ENCODE measurements at places on chromosomes 2 and 18. TPM values are rescaled to one million over a fixed set of nuclear protein-coding genes. Genes with fewer than 3 reads are reported as not detected.

GRCh38 chr2:120787822-120788700 is 52.4 kb downstream of the GLI2 start:
- H3K27ac ChIP-seq: no peak overlapping the region
- DNase-seq: no peak
- no peaks in the 10 kb centered on the region for H3K27me3 ChIP-seq
- H3K36me3 ChIP-seq: no peaks in the 10 kb centered on the region

FTCDNL1 gene
- total RNA-seq: 0.45 TPM

DNA sequence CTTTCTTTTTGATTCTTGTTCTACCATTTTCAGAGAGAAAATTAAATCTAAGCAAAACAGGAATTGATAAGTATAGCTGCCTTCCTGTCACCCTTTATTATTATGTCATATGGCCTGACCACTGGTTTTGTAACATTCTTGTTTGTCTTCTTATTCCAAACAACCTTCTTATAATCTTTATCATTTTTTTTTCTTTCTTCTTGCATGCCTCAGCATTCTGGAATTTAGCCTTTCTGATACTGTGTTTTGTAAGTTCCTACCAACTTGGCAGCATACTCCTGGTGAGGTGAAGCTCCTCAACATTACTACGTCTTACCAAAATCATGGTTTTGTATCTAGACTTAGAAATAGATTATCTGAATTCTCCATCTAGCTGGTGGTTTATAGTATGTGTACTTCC is 199.2 kb downstream of the CAMKMT start:
- peak; percentile 68 for DNase-seq
- no peak overlapping the region for H3K27ac ChIP-seq
- no peaks in the 10 kb centered on the region for H3K36me3 ChIP-seq
- H3K4me3 ChIP-seq: no peak overlapping the region
- no peaks in the 10 kb centered on the region for H3K4me1 ChIP-seq
- H3K27me3 ChIP-seq: no peaks in the 10 kb centered on the region

CFAP210 gene
- total RNA-seq: not detected

- H3K27me3 ChIP-seq: peaks cover 2% of the 10 kb centered on the region
- DNase-seq: no peak
- no peak overlapping the region for H3K4me3 ChIP-seq
These were observed 219.4 kb downstream of the TMEM163 start for GRCh38 chr2:134499307-134499926.

DNA sequence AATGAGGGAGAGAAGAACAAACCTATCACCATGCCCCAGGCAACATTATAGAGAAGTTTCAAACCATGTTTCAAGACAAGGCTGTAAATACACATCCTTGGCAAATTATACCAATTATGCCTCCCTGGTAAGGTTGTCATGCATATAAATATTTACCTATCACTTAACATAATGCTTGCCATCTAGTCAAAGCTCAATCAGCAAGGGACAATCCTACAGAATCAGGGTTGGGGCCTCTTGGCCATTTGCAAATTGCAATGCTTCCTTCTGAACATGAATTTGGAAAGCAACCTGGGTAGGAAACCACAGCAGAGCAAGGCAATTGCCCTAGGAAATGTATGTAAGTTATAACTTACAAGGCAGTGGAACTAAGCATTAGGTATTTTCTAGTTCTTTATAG is 907.2 kb upstream of the CDH2 start:
- no peaks in the 10 kb centered on the region for H3K27me3 ChIP-seq
- DNase-seq: no peak
- H3K4me3 ChIP-seq: no peak overlapping the region
- H3K36me3 ChIP-seq: no peaks in the 10 kb centered on the region
- H3K4me1 ChIP-seq: no peaks in the 10 kb centered on the region

GRCh38 chr2:72834596-72834995 is 8.8 kb upstream of the EXOC6B start:
- DNase-seq: no peak
- H3K36me3 ChIP-seq: no peaks in the 10 kb centered on the region
- H3K4me1 ChIP-seq: no peaks in the 10 kb centered on the region
- H3K27ac ChIP-seq: no peak overlapping the region
- no peak overlapping the region for H3K4me3 ChIP-seq
- H3K27me3 ChIP-seq: peaks cover 9% of the 10 kb centered on the region

SNED1 gene
- total RNA-seq: 0.48 TPM

DNA sequence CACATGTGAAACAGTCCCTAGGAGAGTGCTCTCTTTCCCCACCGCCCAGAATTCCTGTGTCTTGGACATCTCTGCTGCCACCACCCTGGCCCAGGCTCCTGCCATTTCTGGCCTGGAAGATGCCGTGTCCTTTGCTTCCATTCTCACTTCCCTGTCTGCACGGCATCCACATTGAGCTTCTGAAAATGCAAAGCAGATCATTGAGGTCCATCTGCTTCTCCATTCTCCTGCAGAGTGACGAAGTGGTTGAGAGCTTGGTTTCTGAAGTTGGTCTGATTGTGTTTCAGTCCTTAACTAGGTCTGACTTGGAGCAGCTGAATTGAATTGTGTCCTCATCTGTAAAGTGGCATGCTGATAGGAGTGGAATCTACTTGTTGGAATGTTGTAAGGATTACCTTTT is 98.7 kb upstream of the MGAT5 start:
- no peaks in the 10 kb centered on the region for H3K27me3 ChIP-seq
- no peaks in the 10 kb centered on the region for H3K4me1 ChIP-seq
- no peak overlapping the region for H3K4me3 ChIP-seq
- no peak for DNase-seq

DNA sequence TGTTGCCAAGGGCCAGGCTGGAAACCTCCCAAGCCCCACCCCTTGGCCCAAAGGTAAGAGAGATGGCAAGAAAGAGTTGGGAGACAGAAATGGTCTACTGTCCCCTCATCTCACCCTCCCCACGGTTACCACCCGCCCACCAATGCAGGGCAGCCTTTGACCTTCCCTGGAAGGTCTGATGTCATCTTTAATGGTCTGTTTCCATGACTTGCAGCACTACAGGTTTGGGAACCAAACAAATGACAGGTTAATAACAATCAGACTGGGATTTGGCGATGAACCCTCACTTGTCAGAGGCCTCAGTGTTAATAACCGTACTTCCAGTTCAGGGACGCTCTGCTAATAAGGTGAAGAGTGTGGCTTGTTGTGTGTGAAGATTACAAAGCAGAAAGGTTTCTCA is 70.4 kb downstream of the MRO start:
- no peaks in the 10 kb centered on the region for H3K4me1 ChIP-seq
- H3K4me3 ChIP-seq: no peak overlapping the region
- no peak overlapping the region for H3K27ac ChIP-seq
- H3K36me3 ChIP-seq: no peaks in the 10 kb centered on the region

LIMS3 gene
- total RNA-seq: 3.2 TPM

GRCh38 chr18:6487968-6488367 is 73.3 kb upstream of the L3MBTL4 start:
- no peak overlapping the region for H3K27ac ChIP-seq
- no peaks in the 10 kb centered on the region for H3K36me3 ChIP-seq
- H3K4me3 ChIP-seq: no peak overlapping the region

DNA sequence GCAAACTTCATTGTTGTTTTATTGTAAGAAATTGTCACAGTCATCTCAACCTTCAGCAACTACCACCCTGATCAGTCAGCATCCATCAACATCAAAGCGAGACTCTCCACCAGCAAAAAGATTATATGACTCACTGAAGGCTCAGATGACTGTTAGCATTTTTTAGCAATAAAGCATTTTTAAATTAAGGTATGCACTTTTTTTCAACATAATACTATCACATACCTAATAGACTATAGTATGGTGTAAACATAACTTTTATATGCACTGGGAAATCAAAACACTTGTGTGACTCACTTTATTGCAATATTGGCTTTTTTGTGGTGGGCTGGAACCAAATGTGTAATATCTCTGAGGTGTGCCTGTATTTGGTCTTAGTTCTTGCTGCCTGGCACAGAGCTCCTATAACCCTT is 15.6 kb downstream of the SCN1A start:
- H3K27ac ChIP-seq: no peak overlapping the region
- H3K4me1 ChIP-seq: no peaks in the 10 kb centered on the region
- H3K27me3 ChIP-seq: no peaks in the 10 kb centered on the region
- DNase-seq: peak; percentile 18

DNA sequence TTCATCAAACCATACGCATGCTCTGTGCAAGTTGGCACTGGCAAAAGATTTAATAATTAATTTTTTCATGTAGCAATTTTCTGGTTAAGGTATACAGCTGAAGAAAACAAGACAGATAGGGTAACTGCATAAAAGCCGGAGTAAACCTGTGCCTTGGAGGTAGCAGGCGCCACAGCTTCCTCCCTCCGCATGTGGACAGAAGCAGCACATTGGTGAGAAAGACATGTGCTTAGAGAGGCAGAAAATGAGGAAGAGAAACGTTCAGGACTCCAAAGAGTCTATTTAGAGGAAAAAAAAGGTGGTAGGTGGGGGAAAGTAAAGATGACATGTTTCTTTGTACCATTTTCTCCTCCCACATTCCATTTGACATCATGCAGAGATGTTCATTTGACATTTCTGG is 9.3 kb downstream of the ST6GAL2 start:
- H3K27ac ChIP-seq: no peak overlapping the region
- no peaks in the 10 kb centered on the region for H3K4me1 ChIP-seq
- H3K4me3 ChIP-seq: no peak overlapping the region
- DNase-seq: no peak

DNA sequence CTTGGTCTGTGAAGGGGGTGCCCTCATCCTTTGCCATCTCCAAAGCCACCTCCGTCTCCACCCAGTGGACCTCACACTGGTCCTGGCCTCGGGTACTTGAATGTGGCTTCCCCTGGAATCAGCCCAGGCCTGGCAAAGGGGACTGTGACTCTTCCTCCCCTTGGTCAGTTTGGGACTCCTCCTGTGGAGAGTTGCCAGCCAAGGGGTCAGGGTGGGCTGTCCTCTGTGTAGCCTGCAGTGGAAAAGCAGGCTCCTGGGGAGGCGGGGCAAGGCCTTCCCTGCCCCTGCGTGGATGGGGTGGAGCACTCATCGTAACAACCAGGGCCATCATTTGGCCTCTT is 59.8 kb downstream of the INHBB start:
- peaks cover 3% of the 10 kb centered on the region for H3K4me1 ChIP-seq
- no peaks in the 10 kb centered on the region for H3K36me3 ChIP-seq
- no peak overlapping the region for H3K4me3 ChIP-seq
- H3K27me3 ChIP-seq: peaks cover 2% of the 10 kb centered on the region

DNA sequence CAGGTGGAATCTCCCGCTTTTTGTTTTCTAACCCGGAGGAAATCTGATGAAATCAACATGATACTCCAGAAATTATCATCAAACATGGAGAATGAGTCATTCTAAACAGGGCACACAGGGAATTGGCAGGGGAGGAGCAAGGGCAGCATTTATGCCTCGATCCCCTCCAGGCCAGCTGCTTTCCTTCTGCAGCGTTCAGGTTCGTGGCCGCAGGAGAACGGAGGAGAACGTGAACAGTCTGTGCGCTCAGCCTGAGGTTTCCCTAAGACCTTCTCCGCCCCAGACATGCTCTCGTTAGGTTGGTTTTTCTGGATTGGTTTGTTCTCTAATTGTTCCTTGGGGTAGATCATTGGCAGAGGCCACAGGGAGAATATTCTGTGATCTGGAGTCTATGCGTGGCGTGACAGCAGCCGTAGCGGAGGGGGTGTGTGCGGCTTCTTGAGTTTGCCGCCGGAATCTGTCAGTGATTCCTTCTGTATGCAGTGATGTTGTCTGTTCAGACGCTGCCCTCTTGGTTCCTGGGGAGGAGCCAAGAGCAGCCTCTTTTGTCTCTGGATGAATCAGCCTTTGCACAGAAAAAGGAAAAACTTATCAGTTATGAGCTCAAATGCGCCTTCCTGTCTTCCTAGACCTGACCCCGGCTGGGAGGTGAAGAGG is 75.9 kb downstream of the SH3BP4 start:
- H3K27ac ChIP-seq: peak overlapping the region; percentile 76
- H3K4me1 ChIP-seq: peaks cover 54% of the 10 kb centered on the region
- peak; percentile 80 for DNase-seq
- H3K36me3 ChIP-seq: no peaks in the 10 kb centered on the region
- H3K27me3 ChIP-seq: no peaks in the 10 kb centered on the region

KIAA2012 gene
- total RNA-seq: not detected

- peaks cover 7% of the 10 kb centered on the region for H3K4me1 ChIP-seq
- H3K36me3 ChIP-seq: no peaks in the 10 kb centered on the region
- H3K27me3 ChIP-seq: peaks cover 11% of the 10 kb centered on the region
These were observed 730 bp downstream of the B3GNT7 start for GRCh38 chr2:231396058-231396821.

DNA sequence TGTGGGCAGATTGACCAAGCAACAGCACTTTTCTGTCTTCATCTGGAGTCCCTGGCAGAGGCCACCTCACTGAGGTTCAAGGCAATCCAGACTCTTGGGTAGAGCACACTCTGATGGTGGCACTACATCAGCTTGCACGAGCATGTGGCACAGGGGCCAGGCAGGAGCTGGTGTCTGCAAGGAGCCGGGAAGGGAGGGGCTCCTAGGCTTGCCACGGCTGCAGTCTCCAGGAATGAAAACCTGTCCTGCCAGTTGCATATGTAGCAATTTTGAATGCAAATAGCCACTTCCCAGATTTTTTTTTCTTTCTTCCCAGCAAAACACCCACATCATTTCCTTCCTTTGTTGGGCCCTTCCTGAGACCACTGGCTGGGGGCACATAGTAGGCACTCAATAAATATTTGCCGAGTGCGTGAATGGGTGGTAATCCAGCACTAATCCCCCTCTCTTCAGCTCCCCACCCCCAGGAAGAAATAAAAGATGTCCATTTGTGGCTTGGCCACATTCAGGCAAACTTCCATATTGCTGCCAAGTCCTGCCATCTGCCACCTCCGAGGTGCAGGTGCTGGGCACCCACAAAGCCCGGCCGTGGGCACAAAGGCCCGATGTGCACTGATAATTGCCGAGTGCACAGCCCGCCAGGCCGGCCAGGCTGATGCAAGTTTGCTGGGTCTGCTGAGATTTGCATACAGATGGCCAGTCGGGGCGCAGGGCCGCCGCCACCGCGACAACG is 72.4 kb downstream of the MYCN start:
- no peaks in the 10 kb centered on the region for H3K36me3 ChIP-seq
- H3K4me3 ChIP-seq: no peak overlapping the region
- H3K27me3 ChIP-seq: peaks cover 10% of the 10 kb centered on the region

HNMT gene
- 15.3 TPM for total RNA-seq

MATN3 gene
- total RNA-seq: 13.3 TPM

WNT10A gene
- total RNA-seq: 2.5 TPM

- H3K4me1 ChIP-seq: no peaks in the 10 kb centered on the region
- no peak overlapping the region for H3K4me3 ChIP-seq
- no peaks in the 10 kb centered on the region for H3K36me3 ChIP-seq
- no peaks in the 10 kb centered on the region for H3K27me3 ChIP-seq
- no peak overlapping the region for H3K27ac ChIP-seq
These were observed 59.1 kb downstream of the GREB1 start for GRCh38 chr2:11592671-11593574.
